NCI-H1694 (cell line): ENCODE measurements at places on chromosomes 7 and 10.

GRCh38 chr7:131591687-131592319 lies 35.4 kb upstream of the PODXL start:
- no peak for DNase-seq

GRCh38 chr7:69430384-69431021 lies 167.8 kb upstream of the AUTS2 start:
- peak; percentile 67 for DNase-seq

DNA sequence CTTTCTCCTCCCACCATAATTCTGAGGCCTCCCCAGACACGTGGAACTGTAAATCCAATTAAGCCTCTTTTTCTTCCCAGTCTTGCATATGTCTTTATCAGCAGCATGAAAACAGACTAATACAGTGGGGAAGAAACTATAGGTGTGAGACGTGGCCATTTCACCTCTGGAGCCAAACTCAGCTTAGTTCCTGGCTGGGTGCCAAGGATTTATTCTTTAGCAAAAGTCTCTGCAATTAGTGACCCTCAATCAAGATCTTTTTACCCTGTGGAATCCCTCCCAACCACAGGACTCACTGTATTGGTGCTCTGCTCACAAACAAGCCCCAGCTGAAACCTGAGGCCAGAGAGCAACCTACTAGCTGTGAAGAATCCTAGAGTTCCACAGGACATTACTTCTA lies 28.1 kb upstream of the SFTPD start:
- DNase-seq: no peak

- DNase-seq: no peak
Observed at GRCh38 chr10:72785409-72785808, 93.5 kb downstream of the MCU start.

DNA sequence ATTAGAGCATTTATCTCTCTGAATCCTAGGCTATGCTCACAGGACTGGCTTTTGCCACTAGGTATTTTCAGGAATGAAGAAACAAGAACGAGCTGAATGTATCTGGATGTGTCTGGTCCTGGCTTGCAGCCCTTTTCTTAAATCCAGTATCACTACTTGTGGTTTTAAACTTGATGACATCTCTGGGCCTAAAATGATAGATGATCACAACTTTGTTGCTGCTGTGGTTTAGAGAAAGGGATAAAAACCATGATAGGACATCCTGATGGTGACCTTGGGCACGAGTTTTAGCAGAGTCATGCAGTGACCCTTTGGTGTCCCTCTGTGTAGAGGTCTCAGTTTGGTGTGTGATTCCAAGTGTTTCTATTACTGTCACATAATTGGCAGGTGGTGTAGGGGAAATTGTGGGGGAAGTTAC lies 31.7 kb upstream of the SEMA3C start:
- no peak for DNase-seq

GRCh38 chr10:44183667-44184632 lies 200.9 kb downstream of the CXCL12 start:
- DNase-seq: no peak

DNA sequence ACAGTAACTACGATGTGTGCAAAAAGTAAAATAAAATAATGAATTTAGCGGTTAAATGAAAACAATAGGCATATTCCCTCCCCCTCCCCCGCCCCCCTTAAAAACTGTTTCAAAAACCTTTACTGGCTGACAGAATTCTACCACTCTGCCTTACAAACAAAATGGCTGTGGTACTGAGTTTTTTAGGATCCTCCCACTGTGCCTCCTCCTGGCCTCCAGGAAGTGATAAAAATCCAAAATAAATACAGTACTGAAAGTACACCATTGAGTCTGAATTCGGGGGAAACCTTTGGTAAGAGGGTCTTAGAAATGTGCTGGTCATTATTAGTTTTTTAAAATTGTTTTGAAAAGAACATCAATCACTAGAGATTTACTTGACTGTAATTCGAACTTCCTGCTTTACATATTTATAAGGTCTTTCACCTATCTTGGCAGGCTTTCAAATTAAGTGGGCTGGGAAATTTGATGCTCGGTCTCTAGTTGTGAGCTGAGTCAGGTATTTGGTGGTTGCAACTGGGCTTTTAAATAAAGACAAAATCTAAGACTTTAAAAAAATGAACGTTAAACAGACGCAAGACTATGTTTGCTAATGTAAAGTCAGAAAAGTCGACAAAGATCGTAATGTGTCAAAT lies 32.5 kb upstream of the EPC1 start:
- DNase-seq: peak; percentile 24

GRCh38 chr10:25455980-25456567 lies 281.3 kb downstream of the GPR158 start:
- no peak for DNase-seq

DNA sequence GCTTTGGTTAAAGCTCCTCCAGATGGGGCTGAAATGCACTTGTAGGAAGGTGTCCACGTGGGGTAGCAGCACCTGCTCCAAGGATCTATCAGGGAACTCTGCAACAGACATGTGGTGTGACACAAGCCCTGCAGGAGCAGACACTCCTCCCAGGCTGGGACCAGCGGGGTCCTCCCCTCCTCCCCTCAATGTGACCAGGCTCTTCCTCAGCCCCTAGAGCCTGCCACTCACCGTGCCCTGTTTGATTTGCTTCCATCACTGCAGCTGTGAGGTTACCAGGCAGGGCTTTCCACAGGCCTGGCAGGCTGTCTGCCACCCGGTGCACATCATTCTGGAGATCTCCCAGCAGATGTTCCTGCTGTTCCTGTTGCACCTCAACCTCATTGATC lies 13.4 kb downstream of the MMRN2 start:
- no peak for DNase-seq

DNA sequence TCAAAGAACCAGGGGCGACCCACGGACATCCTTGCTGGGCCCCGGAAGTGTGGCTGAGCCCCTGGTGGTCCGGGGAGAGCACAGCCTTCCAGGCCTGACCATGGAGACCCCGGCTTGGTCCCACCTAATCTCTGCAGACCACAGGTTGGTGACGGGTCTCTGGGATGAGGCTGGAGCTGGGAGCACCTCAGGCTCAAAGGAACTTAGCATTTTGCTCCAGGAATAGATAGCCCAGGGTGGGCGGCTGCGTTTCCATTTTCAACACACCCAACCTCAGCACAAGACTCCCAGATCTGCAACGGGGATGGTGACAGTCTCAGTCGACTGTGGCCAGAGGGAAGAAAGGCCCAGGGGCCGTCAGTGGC lies 58.5 kb downstream of the FOXL3 start:
- DNase-seq: no peak

- no peak for DNase-seq
Observed at GRCh38 chr7:36296284-36296683, 93.4 kb upstream of the ANLN start.

- peak; percentile 31 for DNase-seq
Observed at GRCh38 chr10:46523962-46524471, 32.4 kb downstream of the GPRIN2 start.

- DNase-seq: no peak
Observed at GRCh38 chr7:143362131-143363015, at the start of gene FAM131B. Gene FAM131B (minus strand): TSS chr7:143362713. CDS start chr7:143362603, 110 bp downstream.

DNA sequence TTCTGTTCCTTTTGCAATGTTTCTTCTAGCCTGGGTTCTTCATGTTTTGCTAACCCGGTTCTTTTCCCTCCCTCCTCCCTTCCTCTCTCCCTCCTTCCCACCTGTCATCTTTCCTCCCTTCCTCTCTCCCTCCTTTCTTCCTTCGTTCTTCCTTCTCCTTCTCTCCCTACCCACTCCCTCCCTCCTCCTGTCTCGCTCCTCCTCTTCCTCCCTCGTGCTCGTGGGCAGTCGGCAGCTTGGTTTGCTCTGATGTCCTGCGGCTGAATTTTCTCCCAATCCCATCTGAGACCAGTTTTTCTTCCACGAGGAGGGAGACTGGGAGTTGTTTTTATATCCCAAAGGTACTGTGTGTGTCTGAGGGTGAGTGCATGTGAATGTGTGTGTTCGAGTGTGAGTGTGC lies 43.6 kb upstream of the DIP2C start:
- DNase-seq: no peak

DNA sequence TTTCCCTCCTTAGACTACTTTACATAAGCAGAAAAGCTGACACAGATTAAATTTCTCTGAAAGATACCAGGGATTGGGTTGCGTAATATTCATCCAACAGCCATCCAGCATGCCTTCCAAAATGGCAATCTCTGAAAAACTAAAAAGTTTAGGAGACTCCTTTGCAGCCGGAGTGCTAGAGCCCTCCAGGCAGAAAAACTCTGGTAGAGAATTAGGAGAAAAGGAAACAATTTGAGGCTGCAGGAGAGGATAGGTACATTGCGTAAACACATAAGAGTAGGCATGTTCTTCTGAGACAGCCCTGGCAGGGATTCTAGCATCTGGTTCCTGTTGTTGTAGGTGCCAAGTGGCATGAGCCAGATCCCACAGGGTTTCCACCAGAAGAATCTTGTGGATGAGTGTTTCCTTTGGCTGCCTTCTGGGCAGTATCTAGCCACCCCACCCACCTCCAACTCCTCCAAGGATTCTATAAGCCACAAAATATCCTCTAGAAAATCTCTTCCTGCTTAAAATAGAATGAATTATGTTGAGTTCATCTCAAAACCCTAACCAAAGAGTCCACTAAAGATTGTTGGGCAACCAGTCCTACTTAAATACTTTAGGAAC lies 402.4 kb downstream of the HGF start:
- no peak for DNase-seq

DNA sequence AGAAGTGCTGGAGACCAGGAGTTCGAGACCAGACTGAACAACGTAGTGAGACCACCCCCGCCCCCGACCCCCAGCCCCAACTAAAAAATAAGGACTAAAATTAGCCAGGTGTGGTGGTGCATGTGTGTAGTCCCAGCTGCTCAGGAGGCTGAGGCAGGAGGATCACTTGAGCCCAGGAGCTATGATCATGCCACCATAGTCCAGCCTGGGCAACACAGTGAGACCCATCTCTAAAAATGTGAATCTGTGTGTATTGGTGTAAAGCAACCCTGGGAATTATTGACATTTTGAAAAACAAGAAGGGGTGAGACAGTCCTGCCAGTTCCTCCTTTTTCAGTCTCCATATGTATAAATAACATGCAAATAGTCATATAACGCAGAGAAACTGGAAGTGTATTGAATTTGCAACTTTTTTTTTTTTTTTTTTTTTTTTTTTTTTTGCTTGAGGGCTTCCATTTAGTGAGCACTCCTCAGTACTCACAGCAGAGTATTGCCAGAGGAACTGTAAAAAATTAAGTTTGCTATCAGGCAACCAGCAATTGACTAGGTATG lies 3.4 kb upstream of the ITGB1 start:
- DNase-seq: no peak

DNA sequence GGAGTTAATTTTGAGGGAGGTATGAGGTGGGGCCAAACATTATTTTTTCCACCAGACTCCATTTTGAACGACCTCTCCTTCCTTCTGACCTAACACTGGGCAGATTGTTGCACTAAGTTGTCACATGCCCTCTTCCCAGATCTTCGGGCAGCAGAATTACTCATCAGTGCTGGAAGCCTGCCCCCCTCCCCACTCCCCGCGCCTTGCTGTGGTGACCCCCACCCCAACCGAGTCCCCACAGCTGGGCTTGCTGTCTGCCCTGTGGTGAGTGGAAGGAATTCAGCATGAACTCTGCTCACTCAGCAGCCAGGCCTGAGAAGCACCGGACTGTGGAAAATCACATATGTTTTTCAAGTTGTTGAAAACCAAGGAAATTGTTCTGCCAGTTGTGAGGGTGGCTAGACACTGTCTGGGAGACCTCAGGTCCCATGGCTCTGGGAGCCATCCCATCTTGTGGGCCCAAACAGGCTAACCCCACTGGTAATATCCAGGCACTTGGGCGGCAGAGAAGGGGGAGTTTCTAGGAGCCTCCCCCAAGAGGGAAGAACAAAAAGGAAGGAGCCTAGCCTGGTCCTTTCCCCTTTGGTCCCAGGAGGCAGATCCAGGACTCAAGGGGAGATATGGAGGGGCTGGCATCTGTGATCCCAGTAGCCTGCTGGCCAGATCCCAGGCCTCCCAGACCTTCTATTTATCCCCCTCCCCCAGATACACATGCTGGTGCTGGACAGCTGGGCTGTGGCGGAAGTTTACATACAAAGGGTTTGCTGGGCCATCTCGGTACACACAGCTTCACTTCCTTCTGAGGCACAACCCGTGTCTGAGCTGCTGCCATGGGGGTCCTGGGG lies 3.5 kb upstream of the AEBP1 start:
- no peak for DNase-seq

DNA sequence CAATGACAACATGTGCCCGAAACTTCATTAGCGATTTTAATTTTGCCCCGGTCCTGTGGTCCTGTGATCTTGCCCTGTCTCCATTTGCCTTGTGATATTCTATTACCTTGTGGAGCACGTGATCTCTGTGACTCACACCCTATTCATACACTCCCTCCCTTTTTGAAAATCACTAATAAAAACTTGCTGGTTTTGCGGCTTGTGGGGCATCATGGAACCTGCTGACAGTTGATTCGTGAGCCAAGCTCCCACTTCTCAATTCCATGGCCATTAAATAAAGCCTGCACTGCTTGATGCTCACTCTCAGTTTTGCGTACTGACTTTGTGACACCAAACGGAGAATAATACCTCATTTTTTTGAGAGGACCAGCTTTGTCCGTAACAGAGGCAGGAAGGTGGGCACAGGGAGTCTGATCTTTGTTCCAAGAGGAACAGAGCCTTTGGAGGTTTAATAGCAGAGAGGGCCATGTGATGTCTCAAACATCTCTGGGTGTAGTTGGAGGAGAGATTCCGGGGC lies 3.8 kb upstream of the ADAMTS14 start:
- DNase-seq: no peak

DNA sequence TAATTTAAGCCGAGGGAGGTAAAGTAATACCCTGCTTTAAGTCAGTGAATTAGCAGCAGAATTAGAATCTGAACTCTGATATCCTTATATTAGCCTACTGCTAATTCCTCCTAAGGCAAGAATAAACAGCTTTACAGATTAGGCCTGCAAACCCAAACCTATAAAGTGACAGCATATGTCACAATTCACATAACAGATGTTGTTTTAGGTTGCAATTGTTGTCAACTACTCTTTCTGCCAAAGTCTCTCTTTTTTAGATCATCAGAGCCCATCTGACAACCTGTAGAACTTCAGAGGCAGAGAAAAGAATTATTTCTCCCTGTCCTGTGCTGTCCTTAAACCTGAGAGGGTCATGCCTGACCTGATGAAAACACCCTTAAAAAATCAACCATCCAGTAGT lies 167.2 kb downstream of the PRKG1 start:
- peak; percentile 61 for DNase-seq

- DNase-seq: no peak
Observed at GRCh38 chr10:11116361-11116760, 98.7 kb downstream of the CELF2 start.

- DNase-seq: no peak
Observed at GRCh38 chr7:123170333-123171246, 29.2 kb downstream of the SLC13A1 start.
